ENCODE measurements at places on chromosomes 16 and 17.

- no peak for DNase-seq
Measured at GRCh38 chr17:79715943-79716797, 14.6 kb upstream of the ENPP7 start.

GRCh38 chr17:58597371-58597770 is 82.9 kb upstream of the MTMR4 start:
- DNase-seq, result no peak

DNA sequence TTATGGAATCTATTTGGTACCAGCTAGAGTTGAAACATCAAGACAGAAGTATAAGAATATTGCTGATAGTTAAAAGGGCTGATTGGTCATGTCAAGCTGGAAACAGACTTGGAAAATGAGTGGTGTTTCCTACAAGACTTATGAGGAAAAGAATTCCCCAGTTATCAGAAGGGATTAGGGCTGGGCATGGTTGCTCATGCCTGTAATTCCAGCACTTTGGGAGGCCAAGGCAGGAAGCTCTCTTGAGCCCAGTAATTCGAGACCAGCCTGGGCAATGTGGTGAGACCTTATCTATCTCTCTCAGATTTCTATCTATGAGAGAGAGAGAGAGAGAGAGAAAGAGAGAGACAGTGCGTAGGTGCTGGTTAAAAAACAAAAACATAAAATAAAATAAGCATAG is 139.5 kb upstream of the PMFBP1 start:
- no peak for DNase-seq

DNA sequence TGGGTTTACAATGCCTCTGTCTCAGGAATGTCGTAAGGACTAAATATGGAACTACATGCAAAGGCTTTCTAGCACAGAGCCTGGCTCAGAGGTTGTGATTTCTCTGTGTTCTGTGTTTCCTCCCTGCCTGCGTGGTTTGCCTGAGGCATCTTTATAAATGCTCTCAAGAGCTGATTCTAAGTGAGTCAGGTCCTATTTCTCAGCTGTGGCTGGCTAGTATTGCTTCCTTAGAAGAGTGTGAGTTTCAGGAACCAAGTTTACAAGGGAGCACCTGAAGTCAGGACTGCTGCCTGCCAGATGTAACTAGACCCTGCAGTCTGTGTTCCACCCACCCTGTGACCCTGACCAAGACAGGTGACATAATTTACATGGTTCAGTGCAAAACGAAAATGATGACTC is 8.0 kb upstream of the CCL1 start:
- DNase-seq, result no peak

DNA sequence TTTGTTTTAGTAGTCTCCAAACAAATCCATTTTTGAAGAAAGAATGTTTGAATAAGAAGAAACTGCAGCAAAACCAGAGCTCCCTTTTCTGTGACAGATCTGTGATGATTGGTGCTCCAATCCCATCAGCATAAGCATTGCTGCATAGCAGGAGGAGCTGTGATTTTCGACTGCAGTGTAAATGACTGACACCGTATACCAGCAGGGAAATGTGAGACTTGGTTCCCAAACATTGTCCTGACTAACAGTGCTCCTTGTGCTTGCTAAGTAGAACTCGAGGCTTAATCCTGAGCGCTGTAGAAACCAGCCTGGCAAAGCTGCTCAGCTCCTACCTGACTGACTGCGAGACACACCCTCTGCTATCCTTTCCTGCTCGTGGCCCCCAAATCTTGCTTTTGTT is 57.2 kb downstream of the NUP93 start:
- no peak for DNase-seq

GRCh38 chr17:62644487-62645173 is 17.2 kb downstream of the MRC2 start:
- no peak for DNase-seq
